NCI-H187 treated with DMSO at 0.1 percent for 48 hours (cell line): ENCODE measurements at places on chromosomes 5 and 9.

DNA sequence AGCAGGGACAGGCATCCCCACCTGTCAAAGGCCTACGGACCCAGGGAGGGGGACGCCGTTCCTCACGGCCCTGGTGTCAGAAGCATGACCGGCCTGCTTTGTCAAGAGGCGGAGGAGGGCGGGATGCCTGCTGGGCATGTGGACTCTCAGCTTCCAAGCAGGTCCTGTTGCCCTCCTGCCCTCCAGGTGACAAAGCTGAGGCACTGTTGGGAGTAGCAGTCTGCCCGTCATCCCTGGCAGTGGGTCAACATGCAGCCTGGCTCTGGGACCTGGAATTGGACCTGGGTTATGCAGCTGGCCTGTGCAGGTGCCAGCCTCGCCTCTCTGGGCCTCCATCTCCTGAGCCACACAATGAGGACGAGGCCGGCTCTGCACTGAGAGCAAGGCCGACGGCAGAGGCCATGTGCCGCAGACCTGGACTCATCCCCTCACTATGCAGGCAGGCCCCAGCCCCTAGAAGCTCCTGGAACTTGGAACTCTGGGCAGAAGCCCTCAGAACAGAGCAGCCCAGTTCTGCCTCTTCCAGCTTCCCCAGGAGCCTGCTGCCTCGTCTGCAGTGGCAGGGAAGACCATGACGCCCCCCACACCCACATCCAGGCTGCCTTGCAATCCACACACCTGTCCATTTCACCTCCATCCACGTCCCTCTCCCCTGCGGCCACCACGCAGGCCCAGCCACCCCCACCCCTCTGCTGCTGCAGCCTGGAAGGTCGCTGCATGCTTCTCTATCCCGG, 20.8 kb upstream of the FCN1 start:
- DNase-seq: no peak

DNA sequence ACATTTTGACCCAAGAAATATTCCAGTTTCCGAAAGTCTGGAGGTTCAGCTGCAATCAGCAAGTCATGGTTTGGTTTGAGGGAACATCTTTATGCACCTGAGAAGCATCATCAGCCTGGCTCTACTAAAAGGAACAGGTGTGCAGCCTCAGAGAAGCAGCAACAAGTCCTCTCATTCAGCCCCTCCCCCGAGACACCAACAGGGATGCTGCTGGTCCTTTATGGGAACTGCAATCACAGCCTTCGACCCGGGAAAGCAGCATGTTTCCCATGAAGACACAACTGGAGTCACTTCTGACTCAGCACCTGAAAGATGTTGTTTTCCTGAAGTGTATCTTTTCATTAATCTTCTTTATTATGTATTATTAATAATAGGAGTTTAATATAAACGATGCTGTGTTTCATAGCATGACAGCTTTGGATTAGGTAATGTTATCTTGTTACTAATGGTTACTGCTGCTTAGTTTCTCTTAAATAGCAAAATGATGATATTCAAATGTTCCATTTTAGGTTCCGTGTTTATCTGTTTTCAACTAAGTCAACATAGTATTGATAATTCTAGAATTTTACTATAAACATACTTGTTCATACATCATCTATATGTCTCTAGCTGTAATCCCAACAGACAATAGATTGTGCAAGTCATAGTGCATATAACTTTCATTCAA, 15.6 kb upstream of the NREP start:
- DNase-seq: no peak

- no peak for DNase-seq
Observed at GRCh38 chr9:70152350-70152749, 106.4 kb upstream of the SMC5 start.

DNA sequence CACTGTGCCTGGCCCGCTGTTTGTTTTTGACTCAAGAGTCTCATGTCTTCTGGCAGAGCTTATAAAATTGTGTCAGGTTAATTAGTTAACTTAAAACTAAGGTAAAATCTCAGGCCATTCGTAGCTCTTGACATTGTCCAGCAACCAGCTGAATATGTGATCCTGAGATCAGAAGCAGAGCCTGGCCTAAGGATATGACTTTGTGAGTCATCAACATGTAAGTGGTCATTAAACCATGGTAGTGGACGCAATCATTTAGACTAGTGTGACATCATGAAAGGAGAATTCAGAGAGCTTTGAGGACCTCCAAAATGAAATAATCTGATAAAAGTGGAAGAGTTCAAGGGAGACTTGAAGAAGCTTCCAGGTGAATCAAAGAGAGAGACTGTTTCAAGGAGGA, 23.3 kb downstream of the SPZ1 start:
- no peak for DNase-seq

- no peak for DNase-seq
Observed at GRCh38 chr9:80156756-80157472, 585.1 kb downstream of the TLE4 start.

DNA sequence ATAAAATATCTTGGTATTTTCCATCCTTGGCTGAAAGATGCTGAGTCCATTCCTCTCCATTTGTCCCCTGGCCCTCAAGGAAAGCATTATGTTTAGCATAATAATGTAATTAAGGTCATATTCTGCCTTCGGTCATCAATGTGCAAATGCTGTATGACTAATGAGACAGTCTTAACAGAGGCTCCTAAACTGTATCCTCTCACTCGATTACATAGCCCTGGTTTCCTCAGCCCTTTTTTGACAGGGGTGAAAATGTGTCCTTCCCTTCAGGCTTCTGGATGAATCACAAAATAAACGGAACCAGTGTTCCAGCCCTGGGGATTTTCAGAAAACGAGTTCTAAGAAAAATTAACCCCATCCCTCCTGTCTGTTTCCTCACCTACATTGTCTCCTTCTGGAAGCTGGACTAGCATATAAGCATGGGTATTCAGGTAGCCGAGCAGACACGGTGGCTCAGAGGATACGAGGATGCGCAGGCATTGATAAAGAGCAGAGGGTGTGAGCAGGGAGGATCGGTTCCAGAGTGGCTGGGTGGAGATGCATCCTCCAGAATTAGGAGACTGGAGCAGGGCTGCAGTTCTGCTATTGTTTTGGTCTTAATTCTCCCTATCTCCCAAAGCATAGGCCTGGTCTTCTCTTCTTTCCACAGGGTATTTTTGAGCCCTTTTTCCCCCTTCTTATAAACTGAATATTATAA, 742.9 kb downstream of the TLR4 start:
- no peak for DNase-seq

GRCh38 chr5:167969998-167970397, 321.4 kb upstream of the WWC1 start:
- DNase-seq: no peak

- no peak for DNase-seq
Observed at GRCh38 chr9:89311346-89312221, 589 bp downstream of the CKS2 start.

DNA sequence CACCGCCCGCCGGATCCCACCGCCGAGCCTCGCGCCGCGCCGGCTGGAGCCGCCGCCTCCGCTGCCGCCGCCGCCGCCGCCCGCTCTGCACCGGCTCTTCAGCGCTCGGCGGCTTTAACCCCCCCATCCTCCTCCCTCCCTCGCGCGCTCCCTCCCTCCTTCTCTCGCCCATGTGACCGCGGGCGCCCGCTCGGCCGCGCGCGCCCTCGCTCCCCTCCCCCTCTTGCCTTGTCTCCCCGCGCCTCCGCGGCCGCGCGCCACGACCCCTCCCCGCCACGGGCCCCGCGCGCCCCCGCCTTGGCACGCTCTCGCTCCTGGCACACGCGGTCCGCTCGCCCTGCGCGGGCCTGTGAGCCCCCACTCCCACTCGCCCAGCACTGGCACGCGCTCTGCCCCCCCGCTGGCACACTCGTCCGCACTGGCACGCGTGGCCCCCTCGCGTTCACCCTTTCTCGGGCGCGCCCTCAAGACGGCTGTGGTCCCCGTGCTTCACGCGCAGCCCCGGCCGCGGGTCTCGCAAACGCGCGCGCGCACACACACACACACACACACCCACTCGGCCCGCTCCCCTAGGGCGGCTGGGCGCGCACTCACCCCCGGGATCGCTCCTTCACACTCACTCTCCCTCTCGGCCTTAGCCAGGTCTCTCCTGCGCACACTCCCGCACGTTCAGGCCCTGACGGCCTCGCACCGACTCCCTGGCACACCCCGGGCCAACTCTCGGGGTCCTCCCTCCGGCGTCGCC, at the start of gene CNTFR:
Gene CNTFR (minus strand): TSS at position 89 of the 745 bp plus-strand sequence. CDS start 20,743 bp downstream, outside the sequence.
- no peak for DNase-seq

GRCh38 chr5:72597456-72597948, 90.3 kb upstream of the ZNF366 start:
- DNase-seq: no peak

DNA sequence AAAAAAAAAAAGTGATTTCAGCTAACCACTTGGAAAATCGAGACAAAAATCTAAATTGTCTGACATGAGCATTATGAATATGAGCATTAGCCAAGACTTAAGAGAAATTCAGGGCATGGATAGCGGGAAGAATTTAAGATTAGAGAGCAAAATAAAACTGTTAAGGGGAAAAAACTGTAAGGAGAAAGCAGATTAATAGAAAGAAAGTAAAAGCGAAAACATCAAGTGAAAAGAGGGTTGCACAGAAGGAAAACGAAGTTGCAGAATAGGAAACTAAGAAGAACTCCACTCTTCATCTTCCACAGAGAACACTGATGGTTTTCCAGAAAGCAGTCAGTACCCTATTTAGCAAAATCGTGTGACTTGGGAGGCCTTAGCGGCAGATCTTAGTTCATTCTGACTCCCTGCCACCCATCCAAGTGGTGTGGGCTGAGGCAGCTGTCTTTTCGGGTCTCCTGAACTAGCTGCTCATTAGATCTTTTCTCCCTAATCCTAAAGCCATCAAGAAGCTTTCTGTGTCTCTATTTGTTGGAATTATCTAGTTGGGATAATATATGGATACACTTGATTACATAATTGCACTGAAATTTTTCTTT, 3.7 kb downstream of the NIM1K start:
- DNase-seq: no peak

- no peak for DNase-seq
Observed at GRCh38 chr9:91006046-91006445, 204.4 kb downstream of the SYK start.

- DNase-seq: no peak
Observed at GRCh38 chr5:149437391-149438040, 58.4 kb upstream of the IL17B start.

GRCh38 chr5:101278011-101278687, 375.1 kb upstream of the ST8SIA4 start:
- DNase-seq: no peak

DNA sequence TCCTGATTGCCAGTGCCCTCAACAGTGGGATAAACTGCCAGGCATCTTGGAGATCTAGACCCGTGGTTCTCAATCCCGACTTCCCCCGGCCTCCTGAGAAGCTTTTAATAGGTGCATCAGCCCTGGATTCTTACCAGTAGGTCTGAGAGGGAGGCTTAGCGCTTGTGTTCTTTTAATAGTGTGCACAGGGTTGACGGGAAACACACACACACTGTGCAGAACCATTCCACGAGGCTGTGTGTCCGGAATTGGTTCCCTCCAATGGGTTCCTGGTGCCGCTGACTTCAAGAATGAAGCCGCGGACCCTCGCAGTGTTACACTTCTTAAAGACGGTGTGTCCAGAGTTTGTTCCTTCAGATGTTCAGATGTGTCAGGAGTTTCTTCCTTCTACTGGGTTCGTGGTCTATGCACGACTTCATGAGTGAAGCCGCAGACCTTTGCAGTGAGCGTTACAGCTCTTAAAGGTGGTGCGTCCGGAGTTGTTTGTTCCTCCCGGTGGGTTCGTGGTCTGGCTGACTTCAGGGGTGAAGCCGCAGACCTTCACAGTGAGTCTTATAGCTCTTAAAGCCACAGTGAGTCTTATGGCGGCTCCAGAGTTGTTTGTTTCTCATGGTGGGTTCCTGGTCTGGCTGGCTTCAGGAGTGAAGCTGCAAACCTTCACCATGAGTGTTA, 46.6 kb upstream of the PRSS3 start:
- DNase-seq: no peak

DNA sequence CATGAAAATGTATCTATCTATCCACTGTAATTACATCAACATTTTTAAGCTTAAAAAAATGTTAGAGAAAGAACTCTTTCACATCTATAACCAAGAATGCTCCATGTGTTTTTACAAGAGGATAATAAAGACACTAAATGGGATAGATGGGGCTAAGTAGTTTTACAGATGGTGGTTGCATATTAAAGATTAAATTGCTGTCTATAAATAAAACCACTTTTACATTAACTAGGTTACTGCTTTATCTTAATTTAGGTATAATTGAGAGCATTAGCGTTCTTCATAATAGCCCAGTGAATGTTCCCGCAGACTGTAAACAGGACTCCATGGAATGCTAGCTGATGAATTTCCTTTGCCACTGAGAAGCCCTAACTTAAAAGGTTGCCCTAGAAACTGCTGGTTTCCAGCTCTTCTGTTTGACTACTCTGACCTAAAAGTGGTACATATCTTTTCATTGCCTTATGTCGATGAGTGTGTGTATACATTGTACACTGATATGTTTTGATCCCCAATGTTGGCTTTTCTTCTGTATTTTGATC, 117.9 kb downstream of the SGCD start:
- DNase-seq: no peak

DNA sequence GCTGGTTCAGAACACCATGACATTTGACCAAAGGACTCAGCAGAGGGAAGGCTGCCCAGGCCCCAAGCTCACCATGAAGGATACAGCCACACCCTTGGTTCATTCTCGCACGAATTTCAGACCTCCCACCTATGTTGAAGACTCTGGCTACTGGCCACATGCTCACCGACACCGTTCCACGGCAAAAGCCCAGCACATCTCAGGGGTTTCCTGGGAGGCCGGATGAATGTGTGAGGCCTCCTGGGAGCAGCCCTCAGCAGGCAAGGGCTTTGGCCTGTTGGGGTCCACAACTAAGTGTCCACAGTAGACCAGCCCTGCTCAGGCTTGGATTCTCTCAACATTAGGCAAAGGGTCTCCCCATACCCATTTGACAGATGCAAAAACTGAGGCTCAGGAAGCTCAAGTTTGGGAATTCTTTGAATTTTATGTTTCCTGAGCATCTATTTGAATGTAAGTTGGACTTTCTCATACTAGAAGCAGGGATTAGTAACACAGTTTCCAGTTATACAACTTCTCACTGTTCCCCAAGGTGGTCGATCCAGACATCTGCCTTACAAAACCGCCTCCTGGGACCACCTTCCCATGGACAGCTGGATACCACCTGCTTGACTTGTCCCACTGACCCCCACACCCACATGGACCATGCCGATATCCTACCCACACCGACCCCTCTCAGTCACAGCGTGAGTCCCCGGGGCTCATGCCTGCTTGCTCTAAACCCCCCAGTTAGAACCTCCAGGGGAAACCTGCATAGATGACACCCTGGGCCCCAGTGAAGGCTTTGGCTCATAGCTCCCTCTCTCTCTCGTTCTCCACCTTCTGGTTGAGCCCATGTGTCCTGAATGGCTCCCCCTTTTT, 27.9 kb downstream of the CCT5 start:
- DNase-seq: no peak
